Forelimb muscle (tissue), 1 donor: ENCODE measurements at places on chromosomes 1 and 21.

- no peak for DNase-seq
Measured at GRCh38 chr1:23727362-23727811, 15.9 kb upstream of the ELOA start.

DNA sequence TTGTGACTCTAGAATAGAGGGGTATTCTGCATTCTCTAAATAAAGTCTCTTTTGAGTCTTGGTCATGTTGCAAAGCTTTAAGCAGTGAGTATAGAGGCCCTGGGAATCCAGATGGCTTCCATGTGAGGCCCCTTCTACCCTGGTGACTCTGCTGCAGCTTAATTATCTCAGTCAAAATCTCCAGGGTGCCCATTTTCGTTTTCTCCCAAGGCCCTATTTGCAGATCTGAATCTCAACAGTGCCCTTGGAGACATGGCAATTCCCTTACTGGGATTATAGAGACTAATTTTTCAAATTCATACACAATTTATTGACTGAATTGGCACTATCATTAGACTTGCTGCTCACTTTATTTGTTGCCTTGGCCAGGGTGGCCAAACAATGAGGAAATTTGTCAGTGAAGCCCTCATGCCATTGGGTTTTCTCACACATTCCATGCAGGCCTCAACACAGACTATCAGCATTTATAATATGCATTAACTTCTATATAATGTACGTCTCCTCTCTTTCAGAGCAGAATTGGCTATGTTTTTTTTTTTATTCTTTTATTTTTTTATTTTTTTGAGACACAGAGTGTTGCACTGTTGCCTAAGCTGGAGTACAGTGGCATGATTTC is 35.1 kb downstream of the PROX1 start:
- DNase-seq = no peak

GRCh38 chr1:30379684-30380624 is 343.4 kb downstream of the MATN1 start:
- DNase-seq = peak; percentile 59

GRCh38 chr21:41883582-41883981 is 4.4 kb upstream of the PRDM15 start:
- no peak for DNase-seq

DNA sequence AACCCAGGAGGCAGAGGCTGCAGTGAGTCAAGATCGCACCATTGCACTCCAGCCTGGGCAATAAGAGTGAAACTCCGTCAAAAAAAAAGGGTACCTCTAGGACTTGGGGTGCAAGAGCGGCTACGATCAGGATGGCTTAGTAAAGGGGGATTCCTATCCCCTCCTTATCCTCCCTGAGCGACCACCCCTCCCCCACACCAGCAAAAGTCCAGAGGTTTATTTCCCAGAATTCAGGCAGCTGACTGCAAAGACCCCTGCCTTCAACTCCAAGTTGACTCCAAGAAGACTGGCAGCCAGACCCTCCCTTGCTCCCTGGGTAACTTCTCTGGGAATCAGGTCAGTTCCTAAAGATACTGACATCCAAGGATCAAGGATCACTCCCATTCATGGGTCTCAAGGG is 12.4 kb upstream of the PRDM16 start:
- no peak for DNase-seq

- no peak for DNase-seq
Measured at GRCh38 chr1:33088119-33088906, 7.4 kb downstream of the AZIN2 start.

- DNase-seq = no peak
Measured at GRCh38 chr1:235601104-235601503, 48.5 kb downstream of the GNG4 start.

- DNase-seq = no peak
Measured at GRCh38 chr1:163657719-163658118, 336.0 kb downstream of the NUF2 start.

GRCh38 chr1:240027059-240027462 is 64.6 kb upstream of the FMN2 start:
- peak; percentile 4 for DNase-seq

DNA sequence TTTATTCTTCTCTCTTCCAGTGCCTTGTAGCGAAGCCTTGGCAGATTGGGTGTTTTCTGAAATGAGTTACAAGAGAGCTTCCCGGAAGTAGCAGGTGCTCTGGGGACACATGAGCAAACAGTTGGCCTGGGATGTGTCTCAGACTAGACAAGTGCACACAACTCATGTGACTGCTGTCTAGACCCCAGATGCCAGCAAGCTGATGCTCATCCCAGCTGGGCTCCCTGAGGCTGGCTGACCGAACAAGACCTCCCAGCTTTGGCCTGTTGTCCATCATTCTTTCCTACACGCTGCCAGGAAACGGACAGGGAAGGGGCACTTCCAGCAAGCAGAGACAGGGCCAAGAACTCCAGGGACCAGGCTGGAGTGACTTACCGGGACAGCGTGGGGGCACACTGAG is 18.7 kb upstream of the CSF1 start:
- DNase-seq = no peak

- DNase-seq = peak; percentile 70
Measured at GRCh38 chr1:149885339-149886120, 13.8 kb upstream of the BOLA1 start.

- no peak for DNase-seq
Measured at GRCh38 chr1:78902641-78903040, 103.9 kb downstream of the ADGRL4 start.

- DNase-seq = no peak
Measured at GRCh38 chr1:3577300-3577699, 34.0 kb downstream of the MEGF6 start.

DNA sequence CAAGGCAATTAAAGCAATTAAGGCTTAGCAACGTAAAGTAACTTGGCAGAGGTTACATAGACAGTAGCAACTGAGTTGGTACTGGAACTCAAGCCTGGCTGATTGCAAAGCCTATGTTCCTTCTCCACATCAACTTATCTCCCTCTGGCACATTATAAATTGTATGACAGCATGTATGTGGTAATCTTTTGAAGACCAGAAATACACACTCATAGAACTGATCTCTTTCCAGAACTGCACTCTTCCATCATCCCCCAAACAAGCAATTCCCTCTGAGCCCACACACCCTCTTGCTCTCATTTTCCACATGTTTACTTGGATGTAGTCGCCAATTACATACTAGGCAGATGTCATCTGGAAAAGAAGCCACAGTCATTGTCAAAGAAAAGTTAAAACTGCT is 502.2 kb downstream of the PLPP3 start:
- peak; percentile 64 for DNase-seq

DNA sequence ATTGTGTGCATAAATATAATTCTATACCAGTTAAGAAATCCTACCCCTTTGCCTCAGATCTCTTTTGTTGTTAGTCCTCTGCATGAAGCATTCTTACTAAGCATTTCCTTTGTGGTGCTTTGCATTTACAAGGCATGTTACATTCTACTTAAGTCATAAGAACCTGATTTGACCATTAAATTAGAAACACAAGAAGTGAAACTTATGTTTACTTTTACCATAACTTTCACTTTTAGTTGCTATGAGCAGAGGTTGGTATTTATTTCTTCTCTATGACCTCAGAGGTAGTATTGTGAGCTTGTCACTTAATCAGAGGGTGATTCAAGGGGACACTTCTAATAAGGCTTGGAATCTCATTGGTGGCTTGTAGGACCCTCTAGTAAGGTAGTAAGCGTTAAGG is 9.0 kb downstream of the FAM20B start:
- no peak for DNase-seq

- DNase-seq = no peak
Measured at GRCh38 chr21:43741423-43742096, 22.6 kb downstream of the PDXK start.

GRCh38 chr1:3013371-3014049 is 7.8 kb upstream of the ACTRT2 start:
- DNase-seq = no peak

DNA sequence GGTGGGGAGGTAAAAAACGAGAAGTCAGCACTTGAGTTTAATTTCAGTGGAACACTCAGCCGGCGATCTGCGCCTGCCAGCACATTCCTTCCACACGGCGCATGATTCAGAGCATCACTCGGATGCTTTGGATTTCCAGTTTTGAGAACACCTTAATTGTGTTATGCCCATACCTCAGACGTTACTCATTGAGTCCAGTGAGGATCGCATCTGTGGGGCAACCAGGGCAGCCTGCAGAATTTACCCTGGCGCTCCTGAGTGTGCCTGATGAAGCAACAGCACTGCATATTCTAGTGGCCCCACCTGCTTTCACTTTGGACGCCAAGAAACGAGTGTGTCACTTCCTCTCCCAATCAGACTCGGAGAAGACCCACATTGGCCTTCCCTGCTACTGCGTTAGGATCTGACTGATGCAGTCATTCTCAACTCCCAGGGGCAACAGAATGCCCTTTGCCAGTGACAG is 19.9 kb downstream of the FAM89A start:
- DNase-seq = no peak

DNA sequence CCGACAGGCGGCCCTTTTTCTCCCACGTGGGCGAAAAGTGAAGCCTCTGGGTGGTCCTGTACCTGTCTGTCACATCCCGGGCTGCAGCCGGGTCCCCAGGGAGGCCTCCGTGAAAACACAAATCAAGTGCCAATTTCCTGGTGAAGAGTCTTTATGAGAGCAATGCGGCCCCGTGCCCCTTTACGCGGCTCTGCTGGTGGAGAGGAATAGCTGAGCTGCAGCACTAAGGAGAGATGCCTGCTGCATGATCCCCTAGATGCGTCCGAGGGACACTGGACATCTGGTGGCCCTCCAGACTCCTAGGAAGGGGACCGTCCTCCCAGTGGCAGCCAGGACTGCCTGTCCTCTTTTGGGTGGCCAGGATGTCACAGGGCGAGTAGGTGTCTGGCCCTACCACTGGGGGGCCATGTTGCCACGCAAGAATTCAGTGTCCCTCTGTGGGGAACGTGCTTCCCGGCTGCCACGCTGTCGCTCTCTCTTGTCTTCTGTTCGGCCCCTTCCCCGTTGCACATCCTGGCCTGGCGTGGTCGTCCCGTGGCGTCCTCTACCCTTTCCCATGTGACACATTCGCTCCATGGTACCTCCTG is 38.7 kb downstream of the COL18A1 start:
- no peak for DNase-seq

DNA sequence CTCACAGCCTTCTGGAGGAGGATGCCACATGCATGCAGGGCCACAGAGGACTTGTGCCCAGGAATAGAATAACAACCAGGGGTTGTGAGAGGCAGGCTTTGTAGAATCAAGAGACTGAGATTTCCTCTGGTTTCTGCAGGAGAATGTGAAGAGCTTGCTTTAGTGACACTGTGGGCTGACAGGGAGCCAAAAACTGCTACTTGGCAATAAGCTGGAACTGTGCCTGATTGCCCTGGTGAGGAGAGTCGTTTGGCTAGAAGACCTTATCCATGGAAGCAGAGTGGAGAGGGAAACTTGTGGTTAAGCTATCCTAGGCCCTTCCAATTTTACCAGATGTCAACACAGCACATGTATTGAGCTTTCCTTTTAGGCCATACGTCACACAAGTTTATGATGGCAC is 902.1 kb downstream of the MRPL39 start:
- DNase-seq = no peak

DNA sequence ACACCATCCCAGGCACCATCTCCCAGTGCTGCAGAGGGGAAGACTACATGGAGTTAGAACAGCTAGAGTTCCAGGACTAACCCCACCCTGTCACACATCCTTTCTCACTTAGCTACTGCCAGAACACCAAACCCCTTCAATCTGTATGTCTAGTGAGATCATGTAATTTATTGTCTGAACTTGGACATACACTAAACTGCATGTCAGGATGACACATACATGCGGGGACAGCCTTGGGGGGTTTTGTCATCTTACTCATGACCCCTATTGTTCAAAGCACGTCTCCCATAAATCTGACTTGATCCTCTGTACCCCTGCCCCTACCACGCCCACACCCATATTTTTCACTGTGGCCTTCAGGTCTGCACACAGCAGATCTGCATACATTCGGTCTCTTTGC is 71.3 kb downstream of the GABPA start:
- DNase-seq = no peak

DNA sequence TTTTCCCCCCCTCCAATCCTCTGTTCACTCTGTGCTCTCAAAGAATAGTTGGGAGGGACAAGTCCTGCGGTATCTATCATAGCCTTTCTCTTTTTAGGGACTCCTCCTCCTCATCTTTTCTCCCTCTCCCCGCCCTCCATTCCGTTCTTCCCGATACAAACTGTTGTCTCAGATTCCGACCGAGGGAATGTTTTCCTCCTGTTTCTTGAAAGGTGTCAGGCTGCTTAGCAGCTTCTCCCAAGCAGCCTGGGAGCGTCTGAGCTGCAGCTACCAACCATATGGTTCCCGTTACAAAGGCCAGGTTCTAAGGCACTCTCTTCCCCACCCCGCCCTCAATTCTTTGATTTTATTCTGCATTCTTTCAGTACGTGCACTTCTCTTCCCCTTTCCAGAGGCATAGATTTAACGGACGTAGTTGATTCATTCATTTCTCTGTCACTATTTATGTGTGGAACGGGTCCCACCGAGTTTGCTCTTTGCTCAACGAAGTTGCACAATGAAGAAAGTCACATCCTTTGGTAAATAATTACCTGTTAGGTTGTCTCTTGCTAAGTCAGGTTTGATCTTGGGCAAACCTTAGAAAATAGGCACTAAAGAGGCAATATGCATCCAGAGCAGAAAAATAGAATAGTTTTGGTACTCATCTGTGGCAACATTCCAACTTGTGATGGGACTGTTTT is 2.8 kb downstream of the ADGRL2 start:
- no peak for DNase-seq

DNA sequence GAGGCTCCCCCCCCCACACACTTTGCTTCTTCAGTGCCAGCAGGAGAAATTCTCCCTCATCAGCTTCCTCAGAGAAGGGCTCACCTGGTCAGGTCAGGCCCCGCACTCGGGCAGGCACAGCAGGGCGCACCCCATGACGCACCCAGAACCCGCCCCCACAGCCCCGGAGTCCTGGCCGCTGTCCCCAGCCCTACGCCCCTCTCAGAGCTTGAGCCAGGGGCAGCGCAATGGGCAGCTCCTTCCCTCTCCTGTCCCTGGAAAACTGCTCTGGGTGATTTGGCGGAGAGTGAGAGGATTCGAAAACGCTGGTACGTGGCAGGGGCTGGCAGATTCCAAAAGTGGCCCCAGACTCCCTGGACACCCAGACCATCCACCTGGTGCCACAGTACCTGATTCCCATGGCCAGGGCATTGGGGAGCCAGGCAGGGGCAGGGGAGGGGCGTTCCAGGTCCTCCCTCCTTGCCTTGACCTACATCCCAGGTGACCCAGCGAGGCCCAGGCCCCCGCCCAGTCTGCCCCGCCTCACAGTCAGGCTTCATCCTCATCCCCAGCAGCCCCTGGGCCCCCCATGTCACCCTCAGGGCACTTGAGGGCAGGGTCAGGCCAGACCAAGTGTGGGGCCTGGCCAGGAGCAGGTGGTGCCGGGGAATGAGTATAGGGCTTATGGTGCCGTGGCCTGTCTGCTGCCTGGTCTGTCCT is 23.7 kb downstream of the RRP1 start:
- no peak for DNase-seq

DNA sequence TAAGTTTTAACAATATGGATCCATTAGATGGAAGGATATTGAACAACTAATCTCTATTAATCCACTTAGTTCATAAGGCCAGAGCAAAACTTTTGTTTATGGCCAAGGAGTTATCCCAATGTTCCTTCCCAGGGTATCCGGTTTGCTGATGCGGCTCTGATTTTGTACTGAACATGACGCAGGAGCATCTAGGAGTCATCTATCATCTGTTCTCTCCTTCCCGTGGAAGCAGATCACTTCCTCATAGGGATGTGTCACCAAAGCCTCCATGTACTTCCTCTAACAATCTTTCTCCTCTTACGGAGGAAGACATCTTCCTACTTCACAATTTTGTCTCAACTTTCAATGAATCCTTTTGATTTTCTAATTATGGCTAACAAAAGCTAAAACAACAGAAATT is 206.6 kb downstream of the APP start:
- no peak for DNase-seq
